ENCODE measurements at places on chromosomes 2 and 18.

DNA sequence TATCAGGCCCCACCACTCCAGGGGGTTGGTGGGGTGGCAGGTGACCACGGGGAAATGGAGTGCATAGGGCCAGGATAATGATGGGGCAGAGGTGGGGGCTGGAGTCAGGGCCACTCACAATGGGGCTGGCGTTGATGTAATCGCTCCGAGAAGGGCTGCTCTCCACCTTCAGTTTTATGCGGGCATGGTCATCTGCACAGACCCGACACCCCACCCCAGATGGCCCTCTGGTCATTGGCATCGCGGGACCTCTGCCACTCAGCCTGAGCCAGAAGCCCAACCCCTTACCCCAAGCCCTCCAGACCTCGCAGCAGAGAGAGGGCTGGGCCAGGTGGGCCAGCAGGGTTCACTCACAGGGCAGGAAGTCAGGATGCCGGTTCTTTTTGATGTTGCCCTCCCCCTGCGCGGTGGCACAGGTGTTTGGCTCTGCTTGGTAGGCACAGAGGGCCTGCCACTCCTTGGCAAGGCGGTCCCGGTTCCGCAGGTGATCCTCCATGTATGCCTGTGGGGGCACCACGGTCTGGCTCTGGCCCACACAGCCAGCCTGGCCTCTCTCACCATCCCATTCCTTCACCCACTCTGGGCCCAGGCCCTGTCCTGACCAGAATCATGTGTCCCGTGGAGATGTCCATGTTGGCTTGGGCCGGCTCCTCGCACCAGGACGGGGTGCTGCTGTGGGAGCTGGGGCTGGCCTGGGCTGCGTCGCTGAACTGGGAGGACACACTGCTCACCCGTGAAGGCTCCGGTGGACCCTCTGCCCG lies 12.4 kb downstream of the PTPRN start:
- DNase-seq = no peak

DNA sequence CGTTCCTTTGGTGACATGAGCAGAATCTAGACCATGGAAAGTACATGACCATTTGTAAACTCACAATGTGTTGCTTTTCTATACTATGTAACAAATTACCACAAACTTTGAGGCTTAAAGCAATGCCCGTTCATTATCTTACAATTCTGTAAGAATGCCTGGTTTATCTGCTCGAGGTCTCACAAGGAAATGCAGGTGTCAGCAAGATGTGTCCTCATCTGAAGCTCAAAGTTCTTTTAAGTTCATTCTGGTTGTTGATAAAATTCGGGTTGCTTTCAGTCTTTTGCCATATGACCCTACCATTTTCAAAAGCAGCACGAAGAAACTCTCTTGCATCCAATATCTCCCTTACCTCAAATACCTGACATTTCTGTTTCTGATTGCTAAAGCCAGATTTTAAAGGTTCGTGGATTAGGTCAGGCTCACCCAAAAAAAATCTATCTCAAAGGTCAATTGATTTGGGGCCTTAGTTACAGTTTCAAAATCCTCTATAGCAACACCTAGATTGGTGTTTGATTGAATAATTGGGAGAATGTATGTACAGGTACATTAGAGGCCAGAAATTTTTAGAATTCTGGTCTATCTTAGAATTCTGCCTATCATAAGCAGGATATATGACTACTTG lies 125.9 kb downstream of the TMEM131 start:
- DNase-seq = no peak

DNA sequence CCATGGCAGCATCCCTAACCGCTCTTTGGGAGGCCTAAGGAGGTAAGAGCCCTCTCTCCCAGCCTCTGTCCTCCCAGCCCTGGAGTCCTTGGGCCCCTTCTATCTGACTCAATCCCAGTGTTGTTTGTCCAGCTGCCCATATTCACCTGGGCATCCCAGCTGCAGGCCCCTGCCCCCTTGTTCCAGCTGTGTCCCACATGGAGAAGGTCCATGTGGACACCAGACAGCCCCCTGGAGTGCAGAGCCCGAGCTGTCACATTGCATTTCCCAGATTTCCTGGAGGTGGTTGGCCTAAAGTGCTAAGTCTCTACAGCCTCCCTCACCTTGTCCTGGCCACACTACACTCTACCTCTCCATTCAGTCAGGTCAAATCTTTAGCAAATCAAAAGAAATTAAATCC lies 42.5 kb downstream of the PSD4 start:
- DNase-seq = no peak

DNA sequence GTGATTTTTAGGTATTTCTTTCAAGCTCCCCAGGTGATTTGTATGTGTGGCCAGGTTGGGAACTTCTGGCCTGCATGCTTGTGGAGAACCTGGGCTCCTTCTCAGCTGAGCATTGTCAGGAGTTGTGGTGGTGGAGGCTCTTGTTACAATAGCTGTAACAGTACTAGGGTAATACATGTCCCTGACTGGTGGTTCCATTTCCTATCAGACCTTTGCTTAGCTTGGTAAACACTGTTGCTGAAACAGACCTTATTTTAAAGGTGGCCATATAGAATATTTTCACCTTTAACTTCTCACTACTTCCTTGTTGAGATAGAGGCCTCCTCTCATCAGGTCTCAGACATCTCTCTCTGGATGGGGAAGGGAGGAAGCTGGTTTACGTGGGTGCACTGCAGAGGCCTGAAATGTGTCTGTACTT lies 79.2 kb downstream of the SETBP1 start:
- no peak for DNase-seq

- no peak for DNase-seq
Measured at GRCh38 chr2:38797250-38797676, 19.3 kb downstream of the GEMIN6 start.

- DNase-seq = no peak
Measured at GRCh38 chr18:70576276-70577022, 287.6 kb downstream of the SOCS6 start.

GRCh38 chr2:94774851-94775250 lies 96.4 kb upstream of the TEKT4 start:
- DNase-seq = no peak

All from hematopoietic multipotent progenitor cell treated with erythropoietin and hydrocortisone succinate and interleukin-3 and kit ligand, for 17 days (in vitro differentiated cells).